ENCODE measurements at places on chromosomes 2 and 18.

- no peak for DNase-seq
These were observed 107.1 kb downstream of the POLE4 start for GRCh38 chr2:75065402-75066008.

DNA sequence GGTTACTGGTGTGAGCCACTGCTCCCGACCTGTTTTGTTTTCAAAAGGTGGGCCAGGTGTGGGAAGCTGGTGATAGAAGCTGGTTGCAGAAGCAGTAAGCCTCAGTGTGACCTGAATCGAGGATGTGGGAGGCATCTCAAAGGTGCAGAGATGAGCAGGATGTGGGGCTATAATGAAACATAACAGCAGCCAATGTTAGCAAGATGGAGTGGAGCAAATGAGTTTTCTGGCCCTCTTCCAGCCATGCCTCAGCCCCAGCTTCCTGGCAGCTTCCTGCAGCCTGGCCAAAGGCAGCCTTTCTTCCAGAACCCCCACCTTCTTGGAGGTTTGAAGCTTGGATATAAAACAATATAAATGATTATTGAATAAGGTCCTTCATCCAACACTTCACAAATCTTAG is 184.8 kb downstream of the NCK2 start:
- no peak for DNase-seq

GRCh38 chr2:71938659-71939587 is 208.7 kb downstream of the CYP26B1 start:
- no peak for DNase-seq

GRCh38 chr18:50170004-50170403 is 24.9 kb downstream of the MYO5B start:
- DNase-seq, result no peak
